H4 (cell line): ENCODE measurements at places on chromosomes 3 and 15.

DNA sequence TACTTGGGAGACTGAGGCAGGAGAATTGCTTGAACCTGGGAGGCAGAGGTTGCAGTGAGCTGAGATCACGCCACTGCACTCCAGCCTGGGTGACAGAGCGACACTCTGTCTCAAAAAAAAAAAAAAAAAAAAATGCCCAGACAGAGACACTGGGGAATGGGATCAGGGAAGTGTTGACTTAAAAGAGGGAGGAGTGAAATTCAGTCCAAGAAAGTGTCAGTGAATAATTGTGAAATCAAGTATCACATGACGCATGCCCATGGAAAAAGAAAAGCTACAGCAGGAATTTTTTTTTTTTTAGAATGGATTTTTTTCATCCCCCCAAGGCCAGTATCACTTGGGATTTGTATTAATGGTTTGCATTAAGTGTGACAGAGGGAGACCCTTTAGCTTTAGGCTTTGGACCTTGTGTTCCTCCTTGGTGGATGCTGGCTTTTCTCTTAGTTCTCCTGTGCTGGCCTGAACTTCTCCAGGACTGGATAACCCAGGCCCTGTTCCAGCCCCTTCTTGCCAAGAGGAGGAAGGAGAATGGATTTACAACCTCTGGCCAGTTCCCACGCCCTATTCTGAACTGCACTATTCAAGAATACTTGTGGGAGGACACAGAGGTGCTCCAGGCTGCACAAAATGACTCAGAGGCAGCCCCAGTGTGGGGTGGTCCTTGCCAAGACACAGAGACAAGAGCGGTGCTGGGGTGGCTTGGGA is 36.7 kb upstream of the ZNF774 start:
- DNase-seq: peak; percentile 13

DNA sequence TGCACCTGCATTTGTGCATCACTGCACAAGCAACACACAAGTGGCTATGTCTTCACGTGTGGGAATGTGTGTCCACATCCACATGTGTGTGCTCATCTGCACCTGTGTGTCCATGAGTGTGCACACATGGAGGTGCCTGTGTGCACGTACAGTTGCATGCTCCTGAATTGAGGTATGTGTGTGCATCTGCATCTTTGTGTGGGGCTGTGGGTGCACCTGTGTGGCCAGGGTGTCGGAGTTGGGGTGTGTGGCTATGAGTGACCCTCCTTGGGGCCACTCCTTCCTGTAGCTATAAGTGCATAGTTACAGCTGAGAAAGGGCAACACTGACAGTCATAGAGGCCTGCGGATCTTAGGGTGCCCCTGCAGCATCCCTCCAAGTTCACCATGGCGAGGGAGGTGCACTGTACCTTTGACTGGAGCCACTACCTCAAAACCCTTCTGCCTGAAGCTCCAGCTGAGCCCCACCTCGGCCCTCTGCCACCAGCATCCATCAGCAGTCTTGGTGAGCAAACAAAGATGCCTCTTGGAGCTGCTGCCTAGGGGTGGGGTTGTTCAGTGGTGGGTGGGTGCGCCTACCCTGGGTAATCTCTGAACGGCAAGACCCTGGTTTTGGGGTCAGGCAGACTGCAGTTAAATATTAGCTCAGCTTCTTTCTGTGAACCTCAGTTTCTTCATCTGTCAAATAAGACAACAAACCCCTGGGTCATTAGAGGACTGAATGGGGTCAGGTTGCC is 5.2 kb upstream of the HHATL start:
- DNase-seq: no peak

DNA sequence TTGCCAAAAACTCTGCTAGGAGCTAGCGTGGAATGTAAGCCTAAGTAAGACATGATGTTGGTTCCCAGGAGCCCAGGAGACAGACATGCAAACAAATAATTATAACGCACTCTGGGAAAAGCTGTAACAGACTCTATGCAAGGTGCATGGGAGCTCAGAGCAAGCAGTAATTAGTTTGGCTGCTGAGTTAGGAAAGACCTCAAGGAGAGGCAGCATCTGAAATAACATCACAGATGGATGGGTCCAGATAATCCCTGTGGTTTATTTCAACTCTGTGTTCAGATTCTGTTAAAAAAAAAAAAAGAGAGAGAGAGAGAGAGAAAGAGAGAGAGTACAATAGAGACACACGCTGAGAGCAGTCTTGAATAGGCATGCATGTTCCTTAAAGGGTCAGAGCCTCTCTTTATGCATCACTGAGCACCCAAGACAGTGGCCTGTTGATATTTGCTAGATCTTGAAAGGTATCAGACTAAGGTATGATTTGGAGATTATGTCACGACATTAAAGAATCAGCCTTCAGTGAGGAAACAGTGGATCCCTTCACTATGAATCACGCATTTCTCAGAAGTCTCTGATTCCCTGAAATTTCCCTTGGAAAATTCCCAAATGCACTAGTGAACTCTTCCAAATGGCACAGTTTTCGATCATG is 124.4 kb upstream of the LIPC start:
- DNase-seq: no peak

DNA sequence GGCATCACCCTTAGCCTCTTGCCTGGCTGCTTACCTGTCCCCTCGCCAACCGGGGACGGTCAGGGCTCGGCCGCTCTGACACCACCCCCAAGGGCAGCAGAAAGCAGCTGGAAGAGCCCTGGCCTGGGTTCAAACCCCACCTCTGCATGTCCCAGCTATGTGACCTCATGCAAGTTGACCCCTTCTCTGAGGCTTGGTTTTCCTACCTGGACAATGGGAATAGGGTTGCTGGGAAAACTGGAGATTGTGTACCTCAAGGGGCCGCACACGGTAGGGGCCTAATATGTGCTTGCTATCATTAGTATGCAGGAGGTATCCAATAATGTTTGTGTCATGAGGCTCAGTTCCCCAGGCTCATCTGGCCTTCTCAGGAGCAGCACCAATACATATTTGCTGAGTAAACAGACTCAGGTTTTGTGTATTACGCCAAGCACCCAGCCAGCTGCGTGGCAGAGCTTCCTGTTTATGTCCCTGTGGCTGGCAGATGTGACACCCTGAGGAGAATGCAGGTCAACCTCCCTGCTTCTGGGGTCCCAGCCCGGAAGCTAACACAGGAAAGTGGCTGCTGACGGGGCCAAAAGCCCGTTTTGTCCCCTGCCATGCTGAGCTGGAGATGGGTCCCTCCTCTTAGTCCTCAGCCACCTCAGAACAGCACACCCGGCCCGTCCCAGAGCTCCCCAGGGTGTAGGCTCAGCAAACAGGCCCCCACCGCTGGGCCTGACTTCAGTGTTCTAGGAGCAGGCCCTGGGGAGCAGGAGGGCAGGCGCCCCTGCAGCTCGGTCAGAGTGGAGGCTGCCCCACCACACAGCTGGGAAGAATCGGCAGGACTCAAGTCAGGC is 29.7 kb downstream of the PLXND1 start:
- DNase-seq: no peak

DNA sequence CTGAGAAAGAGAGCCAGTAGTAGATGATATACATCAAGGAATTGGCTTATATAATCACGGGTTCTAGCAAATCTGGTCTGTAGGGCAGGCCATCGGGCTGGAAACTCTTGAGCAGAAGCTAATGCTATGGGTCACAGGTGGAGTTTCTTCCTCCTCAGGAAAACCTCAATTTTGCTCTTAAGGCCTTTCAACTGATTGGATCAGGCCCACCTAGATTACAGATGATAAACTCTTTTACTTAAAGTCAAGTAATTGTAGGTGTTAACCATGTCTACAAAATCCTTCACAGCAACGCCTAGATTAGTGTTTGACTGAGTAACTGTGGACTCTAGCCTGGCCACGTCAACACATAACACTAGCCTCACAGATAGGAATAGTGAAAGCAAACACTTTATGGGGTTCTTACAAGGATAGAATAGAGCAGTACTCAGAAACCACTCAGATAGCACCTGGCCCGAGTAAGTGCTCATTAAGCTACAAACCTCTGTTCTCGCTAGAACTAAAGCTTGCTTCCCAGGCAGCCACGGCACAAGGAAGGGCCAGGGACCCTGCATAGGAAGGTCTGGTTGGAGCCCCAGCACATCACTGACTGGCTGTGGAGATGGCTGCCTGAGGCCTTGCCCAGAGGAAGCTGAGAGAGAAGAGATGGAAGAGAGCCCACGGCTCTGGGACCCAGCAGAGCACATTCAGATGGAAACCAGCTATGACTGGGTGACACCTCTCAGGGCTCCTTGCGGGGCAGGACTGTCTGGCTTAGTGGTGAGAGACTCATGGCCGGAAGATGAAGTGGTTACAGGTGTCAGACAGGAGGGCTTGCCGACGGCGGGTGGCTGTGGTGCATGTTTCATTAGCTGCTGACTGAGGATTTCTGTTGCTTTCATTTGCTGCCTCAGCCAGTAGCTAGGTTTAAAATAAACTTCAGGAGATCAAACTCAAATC is 202.5 kb upstream of the TLE3 start:
- DNase-seq: no peak

DNA sequence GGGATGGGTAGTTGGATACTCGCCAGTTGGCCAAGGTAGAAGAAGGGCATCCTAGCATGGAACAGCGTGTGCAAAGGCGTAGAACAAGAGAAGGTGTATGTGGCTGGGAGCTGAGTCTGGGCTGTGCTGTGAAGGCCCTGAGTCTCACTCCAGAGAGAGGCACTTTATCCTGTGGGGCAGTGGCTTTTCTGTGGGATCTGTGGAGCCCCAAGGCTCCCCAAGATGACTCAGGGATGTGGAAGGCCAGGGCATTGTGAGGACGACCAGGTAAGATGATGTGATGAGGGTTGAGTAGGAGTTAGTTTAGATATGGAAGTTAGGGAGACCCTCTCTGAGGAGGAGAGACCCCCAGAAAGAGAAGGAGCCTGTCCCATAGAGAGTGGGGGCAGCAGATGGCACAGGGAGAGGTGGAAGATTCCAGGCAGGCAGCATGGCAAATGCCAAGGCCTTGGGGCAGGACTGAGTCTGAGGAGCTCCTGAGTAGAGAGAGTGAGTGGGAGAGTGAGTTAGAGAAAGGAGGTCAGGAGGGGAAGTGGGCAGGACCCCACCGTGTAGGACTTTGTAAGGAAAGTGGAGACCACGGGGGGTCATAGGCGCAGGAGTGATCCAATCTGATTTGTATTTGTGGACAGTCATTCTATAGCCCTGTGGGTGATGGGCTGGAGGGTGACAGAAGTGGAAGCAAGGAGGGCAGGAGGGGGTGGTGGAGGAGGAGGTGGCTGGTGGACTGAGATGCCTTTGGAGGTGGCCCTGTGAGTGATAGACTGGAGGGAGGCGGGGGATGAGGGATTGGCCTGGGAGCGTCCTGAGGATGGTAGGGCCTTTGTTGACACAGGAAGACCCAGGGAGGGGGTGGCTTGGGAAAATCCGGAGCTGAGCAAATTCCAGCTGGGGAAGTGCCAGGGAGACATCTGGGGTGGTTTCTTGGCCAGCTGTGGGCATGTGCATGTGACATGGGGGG is 50.3 kb downstream of the FBLN2 start:
- DNase-seq: peak; percentile 67

GRCh38 chr15:99909592-99910295 is 176.5 kb upstream of the LYSMD4 start:
- DNase-seq: no peak

DNA sequence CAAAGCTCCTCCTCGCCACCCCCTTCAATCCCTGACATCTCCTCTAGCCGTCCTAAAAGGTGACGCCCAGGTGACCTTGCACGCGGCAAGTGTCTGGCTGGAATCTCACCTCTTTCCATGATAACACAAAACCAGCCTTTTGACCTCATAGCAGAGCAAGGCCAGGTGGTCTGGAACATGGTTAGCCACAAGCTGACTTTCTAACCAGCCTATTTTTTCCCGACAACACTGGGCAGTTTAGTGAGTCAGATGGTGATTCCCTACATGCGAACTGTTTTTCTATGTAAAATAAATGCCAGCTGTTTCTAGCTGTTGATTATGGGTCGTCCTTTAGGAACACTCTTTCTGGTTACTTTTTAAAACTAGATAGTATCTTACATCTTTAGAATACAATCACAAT is 243.0 kb downstream of the CD47 start:
- no peak for DNase-seq

DNA sequence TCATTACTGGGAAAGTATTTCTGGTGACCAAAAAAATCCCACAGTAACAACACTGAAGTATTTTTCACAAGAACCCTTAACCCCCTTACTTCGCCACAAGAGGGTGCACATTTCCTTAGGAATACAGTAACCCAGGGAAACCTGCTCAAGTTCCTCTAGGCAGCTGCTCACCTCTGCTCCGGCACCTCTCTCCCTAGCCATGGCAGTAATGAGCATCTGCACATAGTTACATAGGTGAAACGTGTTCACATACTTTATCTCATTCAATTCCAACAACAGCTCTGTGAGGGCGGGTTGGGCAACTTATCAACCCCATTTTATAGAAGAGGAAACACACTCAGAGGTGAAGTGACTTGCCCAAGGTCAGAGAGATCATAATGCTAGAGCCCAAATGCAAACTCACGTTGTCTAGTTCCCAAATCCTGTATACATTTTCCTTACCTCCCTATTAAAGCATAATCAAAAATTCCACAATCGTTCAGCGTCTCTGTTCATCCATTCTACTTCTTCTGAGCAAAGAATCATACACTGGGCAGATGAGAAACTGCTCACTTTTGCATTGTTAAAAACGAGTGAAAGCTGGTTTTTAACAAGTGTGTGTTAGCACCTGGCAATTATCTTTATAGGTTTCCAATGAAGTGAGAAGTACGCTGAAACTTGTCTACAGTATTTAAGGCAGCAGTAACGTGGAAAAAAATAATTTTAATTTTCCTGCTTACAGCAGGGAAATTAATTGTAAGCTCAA is 90.7 kb downstream of the IGF2BP2 start:
- peak; percentile 87 for DNase-seq

DNA sequence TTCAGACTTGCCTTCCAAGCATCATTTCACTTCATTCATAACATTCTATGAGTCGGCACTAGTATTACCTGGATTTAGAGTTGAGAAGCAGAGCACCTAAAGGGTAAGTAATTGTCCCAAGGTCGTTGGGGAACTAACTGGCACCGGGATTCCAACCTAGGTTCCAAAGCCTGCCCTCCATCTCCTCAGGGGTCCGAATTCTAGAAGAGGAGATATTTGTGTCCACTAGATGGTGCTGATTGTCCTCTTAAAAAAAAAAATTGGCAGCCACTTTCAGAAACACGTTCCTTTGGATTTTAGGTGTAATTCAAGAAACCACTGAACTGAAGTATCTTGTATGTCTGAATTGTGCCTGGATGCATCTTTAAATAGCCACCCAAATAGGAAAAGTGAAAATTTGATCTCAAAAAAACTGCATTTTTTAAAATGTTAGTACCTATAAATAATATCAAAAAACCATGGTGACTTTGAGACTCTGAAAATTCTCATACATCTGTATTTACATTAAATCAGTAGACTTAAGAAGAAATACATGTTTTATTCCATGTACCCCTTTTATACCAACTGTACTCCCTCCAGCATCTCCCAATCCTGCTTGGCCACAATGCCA is 3.9 kb upstream of the FSIP1 start:
- peak; percentile 44 for DNase-seq

GRCh38 chr15:73387507-73388255 is 18.9 kb upstream of the HCN4 start:
- no peak for DNase-seq

- peak; percentile 91 for DNase-seq
Observed at GRCh38 chr3:183306798-183307671, 54.0 kb downstream of the B3GNT5 start.

- DNase-seq: no peak
Observed at GRCh38 chr3:53921296-53921695, 29.6 kb upstream of the SELENOK start.
